Sigmoid colon (tissue), 7 donors: ENCODE measurements at places on chromosomes 3 and 15. TPM values are rescaled to one million over a fixed set of nuclear protein-coding genes. Genes with fewer than 3 reads are reported as not detected.

DNA sequence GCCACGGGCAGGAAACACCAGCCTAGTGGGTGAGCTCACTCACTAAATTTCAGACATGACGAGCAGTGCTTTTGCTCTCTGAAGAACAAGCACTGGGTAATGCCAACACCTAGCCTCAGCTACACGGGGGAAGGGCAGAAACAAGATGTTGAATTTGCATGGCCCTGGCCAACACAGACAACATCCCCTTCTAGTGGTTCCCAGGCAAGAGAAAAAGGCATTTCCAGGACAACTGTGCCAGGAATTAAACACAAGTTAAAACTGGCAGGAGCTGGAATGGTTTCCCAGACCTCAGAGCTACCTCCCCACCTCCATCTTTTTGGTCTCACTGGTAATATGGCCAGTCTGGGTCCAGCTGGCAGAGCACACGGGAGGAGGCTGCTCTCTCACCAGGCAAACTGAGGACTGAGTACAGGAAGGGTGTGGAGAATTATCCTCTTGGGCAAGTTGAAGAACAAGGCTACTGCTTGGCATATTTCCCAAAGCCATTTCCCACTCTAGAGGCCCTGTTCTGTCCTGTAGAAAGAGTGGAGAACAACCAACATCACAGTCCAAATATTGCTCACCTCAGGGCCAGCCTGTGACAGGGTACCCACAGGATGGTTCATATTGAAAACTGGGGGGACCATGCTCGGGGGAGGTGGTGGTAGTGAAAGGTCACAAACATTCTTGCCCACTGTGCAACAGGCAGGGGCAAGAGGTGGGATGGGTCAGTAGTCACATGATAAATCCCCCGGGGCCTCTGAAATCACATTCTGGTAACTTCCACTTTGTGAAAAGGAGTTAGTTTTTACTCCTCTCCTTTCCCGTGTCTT lies 26.5 kb downstream of the TSPAN3 start:
- H3K27me3 ChIP-seq, result no peaks in the 10 kb centered on the region
- peaks cover 8% of the 10 kb centered on the region for H3K36me3 ChIP-seq
- peaks cover 7% of the 10 kb centered on the region for H3K4me1 ChIP-seq

DNA sequence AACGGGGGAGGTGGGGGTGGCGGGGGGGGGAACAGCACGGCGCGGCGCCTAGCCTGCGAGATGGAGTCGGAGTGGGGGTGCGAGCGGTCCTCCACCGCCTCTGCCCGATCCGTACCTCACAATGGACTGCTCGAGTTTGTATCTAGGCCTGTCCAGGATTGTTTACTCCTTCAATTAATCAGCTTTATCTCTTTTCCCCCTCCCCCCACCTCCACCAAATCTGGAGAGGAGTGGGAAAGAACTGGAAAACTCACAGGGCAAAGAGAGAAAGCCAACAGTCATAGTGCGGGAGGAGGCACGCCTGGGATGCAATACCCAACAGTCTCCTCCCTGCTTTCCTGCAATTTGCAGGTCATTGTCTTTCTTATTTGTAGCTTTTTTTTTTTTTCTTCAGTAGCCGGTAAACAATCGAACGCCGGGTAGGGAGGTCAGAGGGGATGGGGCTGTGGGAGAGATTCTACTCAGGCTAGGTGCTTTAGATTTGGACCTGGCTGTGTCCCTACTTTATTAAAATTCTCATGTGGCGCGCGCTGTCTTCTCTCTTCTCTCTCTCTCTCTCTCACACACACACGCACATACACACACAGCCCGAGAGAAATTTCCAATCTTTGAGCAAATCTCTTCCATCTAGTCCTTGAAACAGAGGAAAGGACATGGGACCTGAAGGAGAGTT lies 6.9 kb upstream of the MEIS2 start:
- peak overlapping the region; percentile 87 for H3K4me3 ChIP-seq
- peak; percentile 78 for DNase-seq
- H3K27me3 ChIP-seq, result no peaks in the 10 kb centered on the region
- peaks cover 10% of the 10 kb centered on the region for H3K4me1 ChIP-seq
- H3K36me3 ChIP-seq, result no peaks in the 10 kb centered on the region

PSTPIP1 gene
- total RNA-seq, result 8.0 TPM

LRRC31 gene
- 0.36 TPM for total RNA-seq

SLC28A2 gene
- not detected for total RNA-seq

- H3K36me3 ChIP-seq, result no peaks in the 10 kb centered on the region
- H3K27ac ChIP-seq, result no peak overlapping the region
- no peaks in the 10 kb centered on the region for H3K4me1 ChIP-seq
- DNase-seq, result no peak
- H3K27me3 ChIP-seq, result no peaks in the 10 kb centered on the region
Observed at GRCh38 chr15:92839696-92840095, 60.4 kb upstream of the CHD2 start.

GRCh38 chr15:60219866-60220265 lies 177.9 kb downstream of the ANXA2 start:
- no peaks in the 10 kb centered on the region for H3K36me3 ChIP-seq
- no peak overlapping the region for H3K4me3 ChIP-seq
- DNase-seq, result no peak
- no peak overlapping the region for H3K27ac ChIP-seq

LYSMD4 gene
- 9.6 TPM for total RNA-seq

CPN2 gene
- not detected for total RNA-seq
